ENCODE measurements at places on chromosomes 2 and 18.

DNA sequence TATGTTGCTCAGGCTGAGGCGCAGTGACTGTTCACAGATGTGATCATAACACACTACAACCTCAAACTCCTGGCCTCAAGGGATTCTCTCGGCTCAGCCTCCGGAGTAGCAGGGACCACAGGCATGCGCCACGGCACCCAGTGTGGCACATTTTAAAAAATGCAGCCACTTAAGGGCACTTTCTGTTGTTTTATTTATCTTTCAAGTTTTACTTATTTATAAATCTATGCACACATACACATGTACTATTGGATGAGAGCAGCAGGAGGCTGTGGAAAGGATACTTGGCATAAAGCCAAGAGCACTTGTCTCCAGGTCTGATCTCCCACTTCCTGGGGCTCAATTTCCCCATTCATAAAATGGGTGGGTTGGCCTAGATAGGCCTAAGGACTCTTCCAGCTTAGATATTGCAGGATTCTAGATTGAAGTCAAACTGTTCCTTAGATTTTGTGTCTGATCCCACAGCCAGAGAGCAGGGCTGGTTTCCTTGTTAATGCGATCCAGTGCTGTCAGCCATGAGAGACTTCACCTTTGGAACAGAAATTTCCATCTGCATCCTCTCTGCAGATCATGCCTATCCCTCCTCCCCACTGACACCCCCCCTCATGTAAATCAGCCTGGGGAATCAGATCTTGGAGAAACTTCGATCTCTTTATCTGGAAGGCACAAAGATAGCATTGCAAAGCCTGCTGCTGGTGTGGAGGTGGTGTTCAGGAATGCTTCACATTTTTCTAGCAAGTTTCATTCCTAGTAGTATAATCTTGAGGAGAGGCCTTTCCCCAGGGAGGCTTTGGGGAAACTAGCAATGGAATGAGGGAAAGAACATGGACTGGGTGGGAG lies 24.7 kb downstream of the PCBP1 start:
- no peak for DNase-seq

GRCh38 chr2:213087040-213087439 lies 64.4 kb downstream of the IKZF2 start:
- DNase-seq: no peak

DNA sequence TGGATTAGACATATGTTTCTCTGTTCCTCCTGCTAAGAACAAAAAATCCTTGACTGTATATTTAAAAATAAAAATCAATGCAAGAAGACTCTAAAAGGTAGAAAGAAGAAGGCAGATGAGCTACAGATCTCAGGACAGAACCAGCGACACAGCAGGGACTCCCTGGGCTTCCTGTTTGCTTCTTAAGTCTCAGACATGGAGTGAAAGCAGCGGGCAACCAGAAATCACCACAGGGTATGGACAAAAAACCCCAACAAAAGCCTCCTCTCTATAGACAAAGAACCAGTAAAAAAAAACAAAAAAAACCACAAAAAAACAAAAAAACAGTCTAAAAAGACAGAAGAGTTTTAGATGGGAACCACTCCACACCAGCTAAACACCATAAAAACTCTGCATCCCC lies 971.0 kb upstream of the GYPC start:
- no peak for DNase-seq

- DNase-seq: no peak
Observed at GRCh38 chr2:112692918-112693317, 27.9 kb upstream of the NT5DC4 start.
